ENCODE measurements at places on chromosomes 5 and 9.

GRCh38 chr9:113221800-113222481 is 597 bp downstream of the SLC31A1 start:
- peak; percentile 79 for DNase-seq

DNA sequence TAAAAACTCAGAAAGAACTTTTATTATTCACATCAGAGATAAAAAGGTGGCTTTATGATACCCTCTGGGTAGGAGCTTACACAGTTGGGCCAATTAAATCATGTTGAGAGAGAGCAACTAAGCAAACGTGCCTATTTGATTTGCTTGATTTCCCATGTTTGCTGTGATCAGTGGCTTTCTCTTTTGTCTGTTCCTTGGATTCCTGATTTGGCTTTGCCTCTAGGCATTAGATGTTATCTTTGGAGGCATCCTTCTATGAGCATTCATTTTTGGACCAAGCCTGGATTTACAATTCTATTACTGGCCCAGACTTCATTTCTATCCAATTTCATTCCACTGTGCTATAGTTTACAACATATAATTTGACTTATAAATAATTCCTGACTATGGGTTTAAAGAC is 35.9 kb downstream of the VCAN start:
- DNase-seq, result peak; percentile 3

DNA sequence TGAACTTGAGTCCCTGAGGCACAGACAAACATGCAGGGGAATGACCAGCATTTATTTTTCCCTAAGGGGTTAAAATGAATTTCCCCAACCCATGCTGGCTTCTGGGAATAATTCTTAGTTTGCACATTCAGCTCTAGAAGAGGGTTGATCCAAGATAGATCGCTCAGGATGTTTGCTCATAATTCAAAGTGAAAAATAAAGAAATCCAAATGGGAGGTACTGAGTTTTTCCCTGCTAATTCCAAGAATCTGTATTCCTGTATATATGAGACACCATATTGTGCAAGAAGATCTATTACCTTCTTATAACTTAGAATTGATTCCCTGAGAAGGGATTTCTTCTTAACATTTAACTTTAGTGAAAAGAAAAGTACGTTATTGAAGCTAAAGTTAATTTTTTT is 96.2 kb downstream of the VCAN start:
- DNase-seq, result no peak

DNA sequence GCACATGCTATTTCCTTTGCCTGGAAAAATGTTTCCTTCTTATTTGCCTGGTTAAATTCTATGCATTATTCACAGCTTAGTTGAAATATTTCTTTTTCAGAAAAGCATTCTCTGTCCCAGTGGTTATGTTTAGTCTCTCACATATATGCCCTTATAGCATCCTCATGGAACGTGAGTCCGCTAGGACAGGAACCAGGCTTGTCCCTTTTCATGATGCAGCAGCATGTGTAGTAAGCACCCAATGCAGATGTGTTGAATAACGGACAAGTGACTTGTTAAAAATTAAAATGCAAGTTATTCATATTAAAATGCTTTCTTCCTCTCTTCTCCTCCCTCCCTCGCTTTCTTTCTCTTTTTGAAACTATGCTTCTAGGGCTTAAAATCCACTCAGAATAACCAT is 349.3 kb downstream of the GLIS3 start:
- DNase-seq, result no peak
